Kidney epithelial cell (primary cell): ENCODE measurements at places on chromosomes 1 and 21. TPM values are rescaled to one million over a fixed set of nuclear protein-coding genes. Genes with fewer than 3 reads are reported as not detected.

- DNase-seq: no peak
Measured at GRCh38 chr21:36917471-36918158, 48.9 kb downstream of the HLCS start.

CHAF1B gene
- total RNA-seq: 3.3 and 3.6 TPM in 2 replicates

DNA sequence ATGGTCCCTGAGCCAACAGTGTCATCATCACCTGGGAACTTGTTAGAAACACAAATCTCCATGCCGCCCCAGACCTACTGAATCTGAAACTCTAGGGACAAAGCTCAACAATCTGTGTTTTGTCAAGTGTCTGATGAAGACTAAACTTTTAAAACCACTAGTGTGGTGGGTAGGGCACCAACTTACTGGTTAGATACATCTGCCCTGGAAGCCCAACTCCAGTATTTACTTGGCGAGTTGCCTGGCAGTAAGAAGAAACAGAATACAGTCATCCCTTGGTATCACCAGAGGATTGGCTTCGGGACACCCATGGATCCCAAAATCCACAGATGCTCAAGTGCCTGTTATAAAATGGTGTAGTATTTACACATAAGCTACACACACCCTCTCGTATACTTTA, 367.9 kb upstream of the DUSP10 start:
- no peak for DNase-seq

- DNase-seq: no peak
Measured at GRCh38 chr1:109391157-109391556, 6.6 kb downstream of the SORT1 start.

- no peak for DNase-seq
Measured at GRCh38 chr1:234532503-234532922, 53.5 kb upstream of the TARBP1 start.

- no peak for DNase-seq
Measured at GRCh38 chr21:42550817-42551216, 37.2 kb downstream of the SLC37A1 start.

LRRC39 gene
- 0.08 and 0.41 TPM in 2 replicates for total RNA-seq

DNA sequence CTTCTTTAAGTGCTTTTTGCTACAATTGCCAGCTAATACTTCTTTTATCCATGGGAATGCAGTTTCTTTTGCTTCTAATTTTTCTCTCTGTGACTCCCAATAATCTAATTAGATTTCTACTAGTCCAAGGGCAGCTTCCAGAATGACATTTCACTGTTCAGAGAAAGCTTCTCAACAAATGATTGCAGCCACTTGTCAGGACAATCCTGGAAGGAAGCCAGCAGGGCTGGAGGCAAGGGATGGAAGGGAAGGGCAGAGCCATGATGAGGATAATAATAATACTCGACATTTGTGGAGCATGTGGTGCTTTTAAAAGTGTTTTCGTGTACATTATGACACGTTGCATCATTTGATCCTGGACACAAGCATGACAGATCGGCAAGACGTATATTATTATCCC, 19.4 kb downstream of the F11R start:
- DNase-seq: no peak

TOR1AIP2 gene
- total RNA-seq: 52.9 and 64.1 TPM in 2 replicates

- peak; percentile 99 for DNase-seq
Measured at GRCh38 chr1:29974316-29974724, 738.0 kb downstream of the PTPRU start.

- DNase-seq: no peak
Measured at GRCh38 chr1:194233069-194233468, 1046.7 kb upstream of the B3GALT2 start.

- no peak for DNase-seq
Measured at GRCh38 chr21:18069875-18070274, 174.8 kb upstream of the CHODL start.

SEMA6C gene
- total RNA-seq: 6.9 and 9.9 TPM in 2 replicates

DNA sequence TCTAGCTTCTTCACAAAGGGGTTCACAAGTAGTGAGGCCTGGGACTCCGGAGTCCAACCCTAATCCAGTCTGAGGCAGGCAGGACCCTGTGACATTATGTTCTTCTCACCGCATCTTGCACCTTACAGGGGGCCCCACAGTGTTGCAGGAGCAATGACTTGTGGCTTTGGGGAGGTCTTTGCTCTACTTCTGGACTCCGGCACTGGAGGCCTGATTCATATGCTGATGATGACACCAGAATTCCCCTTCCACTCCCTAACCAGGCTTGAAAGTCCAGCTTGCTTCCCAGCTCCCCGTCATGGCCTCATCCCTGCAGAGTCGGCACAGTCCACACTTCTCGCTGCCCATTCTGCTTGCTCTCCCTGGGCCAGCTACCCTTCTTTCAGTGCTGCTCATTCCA, 96.3 kb upstream of the SLC44A3 start:
- no peak for DNase-seq

- no peak for DNase-seq
Measured at GRCh38 chr1:11875094-11875493, 16.3 kb upstream of the NPPB start.

DNA sequence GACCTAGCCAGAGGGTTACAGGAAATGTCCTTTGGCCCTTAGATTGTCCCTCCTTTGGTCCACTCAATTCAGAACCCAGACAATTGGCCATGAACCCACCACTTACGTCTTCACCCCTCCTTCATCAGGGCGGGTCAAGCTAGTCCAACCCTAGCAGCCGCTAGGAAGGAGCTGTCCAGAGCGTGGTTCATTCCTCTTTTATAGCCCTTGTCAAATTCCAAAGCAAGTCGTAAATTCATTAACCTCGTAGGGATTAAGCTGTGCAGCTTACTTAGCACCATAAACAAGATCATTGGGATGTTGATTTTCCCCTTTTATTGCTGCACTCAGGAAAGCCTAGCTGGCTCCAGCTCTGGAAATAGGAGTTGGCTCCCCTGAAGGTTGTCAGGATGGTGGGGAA, 90.1 kb downstream of the TMEM53 start:
- DNase-seq: no peak

LAD1 gene
- 36.1 and 38.9 TPM in 2 replicates for total RNA-seq

- DNase-seq: no peak
Measured at GRCh38 chr1:24315391-24315790, 3.8 kb upstream of the GRHL3 start.

- no peak for DNase-seq
Measured at GRCh38 chr1:35590476-35591040, 17.4 kb downstream of the TFAP2E start.

SEC16B gene
- total RNA-seq: 0.96 and 1.2 TPM in 2 replicates

DNA sequence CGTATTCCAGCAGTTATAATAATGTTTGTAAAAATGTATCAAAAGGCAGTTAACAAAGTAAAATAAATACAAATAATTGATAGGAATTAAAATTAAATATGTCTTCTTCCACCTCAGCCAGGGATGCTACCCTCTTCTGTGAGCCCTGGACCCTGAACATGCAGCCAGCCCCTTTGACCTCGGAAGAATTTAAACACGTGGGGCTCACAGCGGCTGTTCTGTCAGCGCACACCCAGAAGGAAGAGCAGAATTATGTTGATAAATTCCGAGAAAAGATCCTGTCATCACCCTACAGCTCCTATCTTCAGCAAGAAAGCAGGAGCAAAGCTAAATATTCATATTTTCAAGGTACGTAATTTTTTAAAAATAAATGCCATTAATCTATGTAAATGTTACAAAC, 26.5 kb downstream of the UTS2 start:
- DNase-seq: no peak

OR2L8 gene
- total RNA-seq: not detected in 2 replicates

DNA sequence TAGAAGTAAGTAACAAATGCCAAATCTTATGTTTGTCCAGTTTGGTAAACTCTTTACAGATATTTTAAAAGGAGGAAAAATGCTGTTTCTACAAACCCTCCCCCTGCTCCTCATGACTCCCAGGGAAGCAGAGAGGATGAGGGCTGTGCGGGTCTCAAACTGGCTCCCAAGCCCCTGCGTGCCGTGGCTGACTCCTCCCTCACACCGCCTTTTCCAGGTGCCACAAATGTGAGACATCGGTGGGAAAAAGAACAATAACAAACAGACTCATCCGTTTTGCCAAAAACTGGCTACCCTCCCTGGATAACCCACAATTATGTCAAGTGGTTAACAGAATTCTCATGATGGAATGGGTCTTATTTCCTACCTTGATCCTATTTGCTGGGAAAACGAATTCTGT, 594.6 kb downstream of the PTPRU start:
- DNase-seq: no peak

DNA sequence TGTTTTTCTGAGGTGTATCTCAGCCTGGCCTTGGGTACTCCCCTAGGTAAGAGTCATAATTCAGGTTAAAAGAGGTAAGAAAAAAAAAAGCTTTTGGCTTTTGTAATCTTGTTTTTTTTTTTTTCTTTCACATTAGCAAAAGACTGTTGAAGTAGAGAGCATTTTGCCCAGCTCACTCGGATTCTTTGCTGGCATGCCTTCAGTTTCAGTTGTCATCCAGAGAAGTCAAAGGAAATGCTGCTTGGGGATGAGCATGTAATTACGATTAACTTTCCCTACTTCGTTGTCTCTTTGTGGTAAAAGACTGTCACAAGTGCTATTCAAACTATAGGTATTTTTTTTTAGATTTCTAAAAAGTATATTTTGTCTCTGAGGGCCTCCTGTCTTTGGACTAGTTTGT, 6.3 kb downstream of the BACH1 start:
- DNase-seq: no peak

HCN3 gene
- total RNA-seq: 2.8 and 3.8 TPM in 2 replicates

- DNase-seq: no peak
Measured at GRCh38 chr1:150708595-150708994, 11.6 kb upstream of the GOLPH3L start.

- no peak for DNase-seq
Measured at GRCh38 chr21:46557919-46558392, 46.9 kb downstream of the S100B start.

DNA sequence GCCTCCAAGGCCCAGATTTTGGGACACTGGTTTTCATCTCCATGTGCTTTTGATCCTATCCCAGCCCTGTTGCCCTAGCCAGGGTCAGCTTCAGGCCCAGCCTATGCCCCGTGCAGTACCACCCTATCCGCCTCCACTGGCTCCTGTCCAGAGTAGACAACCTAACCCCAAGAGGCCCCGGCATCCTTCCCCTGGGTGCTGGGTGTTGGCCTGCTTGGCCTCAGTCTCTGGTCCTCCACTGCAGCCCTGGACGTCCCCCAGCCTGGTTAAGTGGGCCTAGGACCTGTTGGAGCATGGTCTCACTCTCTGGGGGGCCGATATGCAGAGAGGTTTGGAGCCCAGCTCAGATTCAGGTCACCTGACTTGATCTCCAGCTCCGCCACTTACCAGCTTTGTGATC, 1.6 kb downstream of the CSF3R start:
- DNase-seq: no peak

- DNase-seq: no peak
Measured at GRCh38 chr21:14353726-14354125, 29.2 kb downstream of the HSPA13 start.

DNA sequence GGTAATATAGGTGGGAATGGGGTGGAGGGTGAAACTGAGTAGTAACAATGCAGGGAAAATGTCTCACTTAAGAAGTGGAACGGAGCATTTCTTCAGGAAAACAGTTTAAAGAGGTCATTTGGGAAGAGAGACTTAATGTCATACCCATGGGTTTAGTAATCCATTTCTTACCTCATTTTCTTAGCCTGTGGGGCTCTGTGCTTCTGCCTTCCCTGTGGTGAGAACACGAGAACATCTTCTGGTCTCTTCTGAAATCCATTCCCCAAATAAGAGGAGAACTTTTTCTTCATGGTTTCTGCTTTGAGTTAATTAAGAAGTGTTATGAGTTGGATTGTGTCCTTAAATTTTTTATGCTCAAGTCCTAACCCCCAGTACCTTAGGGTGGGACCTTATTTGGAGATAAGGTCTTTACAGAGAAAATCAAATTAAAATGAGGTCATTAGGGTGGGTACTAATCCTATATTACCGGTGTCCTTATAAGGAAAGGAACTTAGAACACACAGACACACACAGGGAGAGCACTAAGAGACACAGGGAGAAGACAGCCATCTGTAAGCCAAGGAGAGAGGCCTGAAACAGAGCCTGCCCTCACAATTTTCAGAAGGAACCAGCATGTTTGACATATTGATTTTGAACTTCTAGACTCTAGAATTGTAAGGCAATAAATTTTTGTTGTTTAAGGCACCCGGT, 5.4 kb downstream of the CCDC190 start:
- DNase-seq: no peak

GRCh38 chr1:200890818-200891773, 3.6 kb upstream of the INAVA start:
- no peak for DNase-seq

DNA sequence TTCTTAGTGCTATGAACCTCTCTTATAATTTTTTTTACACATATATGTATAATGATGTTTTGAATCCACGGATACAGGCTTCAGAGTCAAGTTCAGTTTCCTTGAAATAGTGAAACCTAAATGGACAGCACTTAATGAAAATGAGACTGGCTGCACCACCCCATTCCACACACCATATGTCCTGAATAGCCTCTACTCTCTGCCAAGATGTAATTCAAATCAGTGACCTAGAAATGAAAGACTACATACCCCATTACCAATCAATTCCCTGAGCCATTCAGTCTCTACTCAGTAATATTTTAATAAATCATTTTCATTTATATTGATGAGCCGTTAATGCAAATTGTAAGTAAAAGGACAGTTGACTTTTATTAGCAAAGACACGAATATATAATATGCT, 614.9 kb upstream of the TMPRSS15 start:
- no peak for DNase-seq

- DNase-seq: peak; percentile 5
Measured at GRCh38 chr1:7808253-7808844, 24.3 kb downstream of the PER3 start.

DNA sequence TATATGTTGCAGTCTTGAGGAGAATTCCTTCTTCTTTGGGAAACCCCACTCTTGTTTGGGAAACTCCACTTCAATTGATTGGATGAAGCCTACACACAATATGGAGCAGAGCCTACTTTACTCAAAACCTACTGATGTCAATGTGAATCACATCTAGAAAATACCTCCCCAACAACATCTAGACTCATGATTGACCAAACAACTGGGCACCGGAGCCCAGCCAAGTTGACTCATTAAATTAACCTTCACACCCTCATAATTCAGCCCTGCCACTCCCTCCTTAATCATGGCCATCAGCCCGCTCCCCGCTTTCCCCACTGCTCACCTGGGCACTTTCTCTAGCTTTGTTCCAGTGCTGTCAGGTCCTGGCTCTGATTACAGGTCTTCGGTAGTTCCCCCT, 208.1 kb upstream of the MAP1LC3C start:
- no peak for DNase-seq

DNA sequence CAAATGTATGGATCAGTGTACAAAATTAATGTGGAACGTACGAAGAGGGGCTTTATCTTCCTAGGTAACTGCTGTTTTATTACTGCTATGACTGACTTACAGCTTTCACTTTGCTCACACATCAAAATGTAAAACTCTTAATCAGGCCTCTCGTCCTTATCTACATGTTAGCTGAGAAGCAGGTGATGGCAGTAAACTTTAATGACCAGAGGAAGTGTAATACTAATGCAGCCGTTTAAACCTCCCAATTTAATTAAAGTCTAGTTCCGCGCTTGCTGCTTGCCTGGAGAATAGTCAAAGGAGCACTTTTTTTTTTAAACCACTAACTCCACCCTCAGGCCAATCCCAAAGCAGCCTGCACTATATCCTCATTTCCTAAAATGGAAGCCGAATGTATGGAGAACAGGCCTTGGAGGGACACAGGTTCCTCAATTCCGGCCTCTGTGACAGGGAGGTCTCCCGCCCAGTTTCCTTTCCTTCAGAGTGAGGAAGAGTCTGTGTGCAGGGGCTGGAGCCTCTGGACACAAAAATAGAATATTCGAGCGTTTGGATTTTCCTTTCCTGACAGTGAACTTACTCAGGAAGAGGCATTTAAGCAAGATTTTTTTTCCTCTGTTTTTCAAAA, 36.7 kb upstream of the RASAL2 start:
- DNase-seq: no peak

GRCh38 chr1:197252973-197253372, 15.1 kb upstream of the CRB1 start:
- DNase-seq: no peak
